ENCODE measurements at places on chromosomes 6 and 20.

GRCh38 chr6:135624402-135625295 is 127.1 kb upstream of the AHI1 start:
- no peak for DNase-seq

- no peak for DNase-seq
Observed at GRCh38 chr20:57174737-57175136, 91.7 kb downstream of the BMP7 start.

- no peak for DNase-seq
Observed at GRCh38 chr20:56437196-56437960, 25.3 kb downstream of the CASS4 start.

DNA sequence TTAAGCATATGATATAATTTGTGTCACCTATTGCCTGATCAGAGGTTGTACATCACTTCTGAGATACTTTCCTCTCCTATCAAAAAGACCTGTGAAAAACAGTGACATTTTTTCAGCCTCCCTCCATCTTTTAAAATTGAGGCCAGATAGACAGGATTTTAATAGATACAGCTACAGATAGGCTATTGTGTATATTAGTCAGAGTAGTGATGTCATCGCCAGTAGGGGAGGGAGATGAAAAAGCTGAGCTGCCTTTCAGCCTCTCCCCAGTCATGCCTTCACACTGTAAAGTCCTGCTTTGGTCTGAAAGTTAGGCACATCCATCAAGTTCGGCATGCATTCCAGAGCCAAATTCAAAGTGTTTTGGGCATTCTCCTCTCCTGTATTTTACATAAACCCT is 7.9 kb upstream of the PABPC1L start:
- no peak for DNase-seq

DNA sequence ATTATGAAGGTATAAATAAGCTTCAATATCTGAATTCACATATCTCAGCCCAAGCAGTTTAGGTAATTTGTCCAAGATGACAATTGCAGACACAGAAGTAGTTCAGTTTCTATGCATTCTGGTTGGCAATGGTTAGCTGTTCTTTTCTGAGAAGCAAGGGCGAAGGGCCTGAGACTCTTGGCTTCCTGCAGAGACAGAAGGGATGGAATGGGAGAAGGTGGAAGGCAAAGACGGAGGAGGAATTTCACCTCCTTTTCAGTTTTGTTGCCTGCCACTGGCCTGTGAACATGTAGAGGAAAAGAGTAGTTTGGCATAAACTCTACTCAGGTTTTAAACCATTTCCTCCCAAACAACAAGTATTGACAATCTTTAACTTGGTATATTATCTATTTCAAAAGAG is 180.7 kb upstream of the HS3ST5 start:
- DNase-seq = no peak

DNA sequence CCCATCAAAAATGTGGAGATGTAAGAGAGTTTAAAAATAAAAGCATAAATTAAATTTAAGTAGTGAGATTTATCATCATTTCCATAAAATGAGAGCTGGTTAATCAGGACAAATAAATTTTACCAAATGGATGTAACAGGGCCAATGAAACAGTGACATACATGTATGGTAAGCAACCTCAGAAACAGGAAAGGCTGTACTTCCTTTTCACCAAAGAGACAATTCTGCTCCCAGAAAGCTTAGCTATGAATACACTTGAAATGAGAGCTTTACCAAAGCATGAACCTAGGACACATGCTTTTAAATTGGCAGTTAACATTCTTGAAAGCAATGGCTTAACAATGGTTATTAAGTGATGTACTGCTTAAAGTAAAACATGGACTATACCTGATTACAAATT is 12.1 kb upstream of the UBE2J1 start:
- DNase-seq = peak; percentile 23

- no peak for DNase-seq
Observed at GRCh38 chr6:27494987-27495385, 22.1 kb upstream of the ZNF184 start.

GRCh38 chr6:2140438-2141128 is 104.8 kb downstream of the GMDS start:
- DNase-seq = no peak

DNA sequence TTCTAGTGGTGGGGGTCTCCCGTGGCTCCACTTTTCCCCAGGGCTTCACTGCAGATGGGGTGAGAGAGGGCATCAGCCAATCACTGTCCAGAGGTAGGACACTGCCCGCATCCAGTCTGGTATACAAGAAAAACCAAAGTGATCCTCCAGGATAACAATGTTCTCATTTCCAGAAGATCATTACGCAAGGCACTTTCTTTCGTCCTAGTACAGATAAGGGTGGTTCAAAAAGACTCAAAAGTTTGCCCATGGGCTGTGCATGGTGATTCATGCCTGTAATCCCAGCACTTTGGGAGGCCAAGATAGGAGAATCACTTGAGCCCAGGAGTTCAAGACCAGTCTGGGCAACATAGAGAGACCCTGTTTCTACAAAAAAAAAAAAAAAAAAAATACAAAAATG is 16.4 kb downstream of the GMDS start:
- no peak for DNase-seq

- peak; percentile 83 for DNase-seq
Observed at GRCh38 chr6:34986845-34987246, 97.8 kb downstream of the ANKS1A start.

GRCh38 chr6:87654122-87654521 is 47.9 kb downstream of the AKIRIN2 start:
- no peak for DNase-seq

DNA sequence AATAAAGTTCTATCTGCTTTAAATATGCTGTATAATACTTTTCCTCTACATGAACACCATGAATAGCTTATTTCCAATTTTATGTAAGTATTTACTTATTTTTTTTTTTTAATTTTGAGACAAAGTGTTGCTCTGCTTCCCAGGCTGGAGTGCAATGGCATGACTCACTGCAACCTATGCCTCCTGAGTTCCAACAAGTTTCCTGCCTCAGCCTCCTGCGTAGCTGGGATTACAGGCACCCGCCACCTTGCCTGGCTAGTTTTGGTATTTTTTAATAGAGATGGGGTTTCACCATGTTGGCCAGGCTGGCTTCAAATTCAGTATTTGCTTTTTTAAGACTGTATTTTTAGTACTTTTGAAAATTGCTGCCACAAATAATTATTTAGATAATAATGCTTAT is 1365.9 kb downstream of the GRIK2 start:
- DNase-seq = no peak

DNA sequence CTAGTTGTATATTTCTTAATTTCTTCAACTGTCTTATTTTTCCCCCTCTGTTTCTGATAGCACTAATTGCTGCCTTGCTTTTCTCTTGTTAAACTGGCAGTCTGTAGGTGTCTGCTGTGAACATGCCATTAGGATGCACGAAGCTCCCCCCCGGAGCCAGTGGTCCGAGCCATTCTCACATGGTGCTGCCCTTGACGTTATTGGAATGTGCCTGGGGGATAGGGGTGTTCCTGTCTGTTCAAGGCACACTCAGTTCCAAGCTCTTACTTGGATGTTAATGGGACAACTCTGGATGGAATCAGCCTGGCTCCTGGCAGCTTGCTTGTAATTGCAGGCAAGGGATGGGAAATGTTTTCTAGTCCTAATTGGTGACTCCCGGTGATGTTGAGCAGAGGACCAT is 68.4 kb downstream of the RREB1 start:
- no peak for DNase-seq

DNA sequence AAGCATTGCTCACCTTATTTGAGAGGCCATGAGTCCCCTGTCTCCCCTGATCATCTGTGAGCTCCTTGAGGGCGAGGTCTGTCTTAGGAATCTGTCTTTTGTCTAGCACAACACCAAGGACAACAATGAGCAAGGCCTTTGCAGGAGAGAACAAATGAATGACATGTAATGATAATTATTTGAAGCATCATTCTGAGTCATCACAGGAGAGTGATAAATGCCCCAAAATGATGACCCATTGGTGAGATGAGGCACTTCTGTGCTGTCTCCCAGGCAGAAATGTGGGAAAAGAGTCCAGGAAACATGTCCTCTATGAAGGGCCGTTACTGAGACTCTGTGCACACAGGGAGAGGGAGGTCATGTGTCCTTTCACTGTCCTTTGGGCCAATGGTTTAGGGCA is 105.2 kb upstream of the LRFN2 start:
- no peak for DNase-seq

GRCh38 chr6:158149641-158150040 is 18.4 kb downstream of the SERAC1 start:
- DNase-seq = no peak

GRCh38 chr20:43506238-43506637 is 1.3 kb upstream of the L3MBTL1 start:
- no peak for DNase-seq

- DNase-seq = no peak
Observed at GRCh38 chr6:7773322-7773721, 47.4 kb downstream of the BMP6 start.

DNA sequence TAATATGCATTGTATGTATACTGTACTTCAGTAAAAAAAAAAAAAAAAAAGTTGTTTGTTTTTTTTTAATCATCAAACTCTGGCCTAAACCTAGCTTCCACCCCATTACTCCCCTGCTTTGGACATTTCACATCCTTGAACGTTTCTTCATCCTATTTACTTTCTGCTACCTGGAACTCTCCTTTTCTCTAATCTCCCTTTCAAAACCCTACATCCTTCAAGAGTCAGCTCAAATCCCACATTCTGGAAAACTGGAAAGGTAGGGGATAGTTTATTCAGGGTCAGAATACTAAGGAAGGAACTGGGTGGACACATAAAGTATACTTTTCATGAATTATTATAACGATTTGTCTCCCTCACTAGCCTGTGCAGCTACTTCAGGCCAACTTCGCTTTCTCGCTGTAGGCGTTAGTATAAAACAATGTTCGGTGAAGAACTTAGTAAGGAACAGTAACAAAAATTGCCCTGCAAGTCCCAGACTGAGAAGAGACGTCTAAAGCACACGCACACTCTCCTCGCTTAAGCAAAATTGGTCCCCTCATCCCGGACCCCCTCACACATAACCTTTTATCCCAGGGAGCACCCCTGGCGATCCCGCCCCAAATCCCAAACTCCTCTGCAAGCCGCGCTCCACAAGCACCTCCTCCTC is 775 bp downstream of the PIGU start:
- DNase-seq = no peak

GRCh38 chr6:4371207-4371921 is 236.0 kb upstream of the ECI2 start:
- DNase-seq = no peak

- peak; percentile 21 for DNase-seq
Observed at GRCh38 chr6:69487688-69488087, 309.1 kb downstream of the LMBRD1 start.

DNA sequence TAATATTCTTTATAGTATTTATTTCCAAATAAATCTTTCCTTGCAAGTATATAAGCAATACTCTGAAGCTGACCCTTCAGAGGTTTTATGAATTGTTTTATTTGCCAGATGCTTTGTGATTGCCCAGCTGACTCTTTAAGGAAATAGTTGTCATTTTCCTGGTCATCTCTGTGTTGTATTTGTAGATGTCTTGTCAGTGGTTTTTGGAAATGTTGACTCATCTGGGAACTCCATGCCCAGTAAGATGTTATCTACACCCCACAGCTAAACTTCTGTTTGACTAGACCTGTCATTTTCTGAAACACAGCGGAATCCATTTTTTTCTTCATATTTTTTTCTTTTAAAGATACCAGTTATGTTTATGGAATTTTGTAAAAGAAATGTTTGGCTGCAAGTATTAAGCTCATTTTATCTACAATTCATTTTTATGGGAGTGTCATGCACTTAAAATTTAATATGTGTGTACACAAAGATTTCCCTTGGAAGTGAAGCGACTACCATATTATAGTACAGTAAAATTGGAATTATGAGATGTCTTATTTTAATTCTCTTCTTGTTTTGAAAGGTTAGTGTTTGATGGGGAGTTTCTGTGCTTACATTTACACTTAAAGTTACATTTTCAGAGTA is 491.0 kb downstream of the NKAIN2 start:
- no peak for DNase-seq

- no peak for DNase-seq
Observed at GRCh38 chr6:97361286-97361685, 78.3 kb upstream of the MMS22L start.

GRCh38 chr6:112218563-112218962 is 35.8 kb downstream of the LAMA4 start:
- no peak for DNase-seq

- no peak for DNase-seq
Observed at GRCh38 chr6:98931696-98932095, 16.1 kb downstream of the FBXL4 start.

DNA sequence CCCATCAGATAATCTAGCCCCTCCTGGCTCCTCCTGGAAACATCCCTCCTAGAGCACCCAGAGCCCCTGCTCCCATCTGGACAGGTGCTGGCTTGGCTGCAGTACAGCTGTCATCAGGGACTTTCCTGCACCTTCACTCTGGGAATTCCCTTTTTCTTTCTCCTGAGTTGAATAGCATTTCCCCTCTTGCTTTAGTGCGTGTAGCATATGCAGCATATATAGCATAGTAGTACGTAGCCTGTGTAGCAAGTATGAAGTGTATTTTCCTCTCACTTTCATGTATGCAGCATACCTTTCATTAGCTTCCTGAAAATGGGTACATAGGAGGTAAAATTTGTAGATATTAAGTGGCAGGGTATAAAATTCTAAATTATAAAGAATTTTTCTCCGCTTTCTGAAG is 352.9 kb downstream of the ESR1 start:
- no peak for DNase-seq

GRCh38 chr6:36337814-36338213 is 1.1 kb upstream of the BNIP5 start:
- DNase-seq = no peak

GRCh38 chr6:126388104-126388598 is 48.2 kb downstream of the CENPW start:
- no peak for DNase-seq

DNA sequence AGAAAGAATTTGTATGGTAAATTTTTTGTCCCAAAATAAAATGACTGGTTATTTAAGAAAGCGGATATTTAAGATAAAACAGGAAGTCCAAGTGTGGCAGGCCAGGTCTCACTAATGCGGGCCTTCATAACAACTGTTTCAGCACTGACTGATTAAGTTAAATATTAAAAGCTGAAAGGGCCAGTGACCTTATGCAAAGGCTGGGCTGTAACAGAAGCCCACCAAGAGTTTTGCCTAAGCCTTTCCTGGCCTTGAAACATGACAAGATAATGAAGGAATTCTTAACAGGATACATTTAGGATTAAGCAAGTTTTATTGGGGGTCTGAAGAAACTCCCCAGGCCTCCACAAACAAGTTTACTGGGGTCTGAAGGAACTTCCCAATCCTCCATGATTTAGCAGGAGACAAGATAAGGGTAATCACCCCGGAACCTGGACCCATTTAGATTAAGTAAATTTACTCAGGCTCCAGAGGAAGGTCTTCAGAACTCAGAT is 36.3 kb downstream of the ZNF133 start:
- no peak for DNase-seq

Measured in AML-193 (cell line).